ENCODE measurements at places on chromosomes 1 and 21.
A peak's percentile ranks its signal among the peaks of the same experiment; 100 is the strongest.

DNA sequence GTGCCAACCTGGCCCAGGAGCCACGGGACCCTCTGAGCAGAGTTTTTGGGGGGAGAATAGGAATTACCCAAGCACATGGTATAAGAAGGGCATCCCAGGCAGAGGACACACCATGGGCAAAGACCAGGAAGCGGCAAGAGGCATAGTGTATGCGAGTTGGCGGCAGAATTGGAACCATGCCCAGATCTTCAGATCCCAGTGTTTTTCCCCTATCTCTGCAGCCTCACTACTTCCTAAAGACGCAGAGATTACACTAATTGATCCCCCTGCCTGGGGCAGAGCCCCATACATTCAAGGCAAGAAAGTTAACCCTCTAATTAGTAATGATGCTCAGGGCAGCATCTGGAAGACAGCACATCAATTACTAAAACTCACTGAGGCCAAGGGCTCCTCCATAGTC lies 48.2 kb downstream of the SYT2 start:
- no peak for DNase-seq

GRCh38 chr1:218735436-218736032 lies 390.4 kb downstream of the TGFB2 start:
- no peak for DNase-seq

GRCh38 chr1:92536980-92537884 lies 50.5 kb upstream of the GFI1 start:
- no peak for DNase-seq

- no peak for DNase-seq
Measured at GRCh38 chr1:231575472-231575871, 47.0 kb downstream of the TSNAX start.

DNA sequence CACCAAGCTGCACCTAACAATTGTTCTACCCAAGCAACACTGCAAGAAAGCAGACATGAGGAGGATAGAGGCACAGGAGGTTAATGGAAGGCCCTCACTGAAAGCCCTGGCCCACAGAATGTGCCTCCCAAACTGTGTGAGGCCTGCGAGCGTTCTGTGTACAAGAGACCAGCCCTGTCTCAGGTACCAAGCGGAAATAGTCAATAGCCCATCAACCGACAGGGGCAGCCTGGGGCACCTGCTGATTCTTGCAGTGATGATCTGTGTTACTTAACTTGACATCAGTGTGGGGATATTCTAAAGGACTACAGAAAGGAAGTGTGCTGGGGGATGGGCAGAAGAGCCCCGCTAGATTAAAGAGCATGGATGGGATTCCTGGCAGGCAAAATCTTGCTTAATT lies 392.4 kb downstream of the KCNH1 start:
- DNase-seq = no peak

- DNase-seq = no peak
Measured at GRCh38 chr21:37683396-37684114, 232.7 kb downstream of the KCNJ6 start.

GRCh38 chr1:116179419-116179818 lies 68.2 kb downstream of the MAB21L3 start:
- DNase-seq = no peak

DNA sequence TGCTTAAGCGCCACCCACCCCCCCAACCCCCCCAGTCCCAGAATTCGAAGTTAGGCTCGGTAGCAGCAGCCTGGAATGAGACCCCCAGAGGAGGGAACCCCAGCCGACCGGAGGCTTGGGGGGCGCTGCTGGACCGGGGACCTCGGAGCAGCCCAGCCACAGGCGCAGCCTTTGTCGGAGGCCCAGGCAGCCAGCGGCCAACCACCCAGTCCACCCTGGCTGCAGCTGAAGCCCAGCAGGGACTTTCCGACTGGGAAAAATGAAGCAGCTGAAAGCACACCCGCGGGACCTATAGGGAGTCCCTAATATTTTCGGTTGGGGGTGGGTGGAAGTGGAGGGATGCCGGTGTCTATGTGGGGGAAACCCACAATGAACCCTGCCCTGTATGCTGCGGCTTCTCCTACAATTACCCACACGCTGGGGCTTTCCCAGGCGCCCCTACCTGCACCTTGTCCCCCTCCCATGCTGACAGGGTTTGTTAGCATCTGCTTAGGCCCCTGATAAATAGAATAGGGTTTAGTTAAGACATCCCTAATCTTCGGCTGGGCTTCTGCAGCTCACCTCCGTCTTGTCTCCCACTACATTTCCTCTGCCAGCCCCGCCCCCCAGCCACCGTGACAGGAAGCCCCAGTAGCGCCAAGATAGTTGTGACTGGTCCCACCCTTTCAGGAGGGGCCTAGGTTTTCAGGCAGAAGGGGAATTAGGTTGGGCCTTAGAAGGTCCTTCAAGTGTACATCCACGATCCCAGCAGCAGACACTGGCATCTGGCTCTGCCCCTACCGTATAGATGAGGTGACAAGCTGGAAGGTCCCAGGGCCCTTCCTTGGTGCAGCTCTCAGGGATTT lies 838 bp downstream of the CCDC28B start:
- peak; percentile 62 for DNase-seq

GRCh38 chr1:94105957-94106529 lies 14.9 kb downstream of the ABCA4 start:
- DNase-seq = peak; percentile 25

GRCh38 chr1:154729031-154729442 lies 121.1 kb upstream of the ADAR start:
- no peak for DNase-seq

DNA sequence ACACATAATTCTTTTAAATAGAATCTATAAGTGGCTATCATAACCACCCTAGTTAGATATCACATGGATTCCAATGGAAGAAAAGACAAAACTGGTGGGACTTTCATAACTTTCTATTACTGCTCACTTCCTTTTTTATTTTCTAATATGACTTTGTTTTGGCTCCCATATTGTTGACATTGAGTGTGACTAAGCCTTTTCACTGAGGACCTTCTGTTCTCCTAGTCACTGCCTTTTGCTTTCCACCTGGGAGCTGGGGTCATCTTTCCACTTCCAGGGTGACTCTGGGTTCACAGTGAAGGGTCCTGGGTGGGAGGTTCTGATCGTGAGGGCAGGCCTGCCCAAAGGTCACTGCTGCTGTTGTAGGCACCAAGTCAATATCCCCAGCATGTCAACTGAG lies 275.8 kb downstream of the TGFB2 start:
- no peak for DNase-seq

DNA sequence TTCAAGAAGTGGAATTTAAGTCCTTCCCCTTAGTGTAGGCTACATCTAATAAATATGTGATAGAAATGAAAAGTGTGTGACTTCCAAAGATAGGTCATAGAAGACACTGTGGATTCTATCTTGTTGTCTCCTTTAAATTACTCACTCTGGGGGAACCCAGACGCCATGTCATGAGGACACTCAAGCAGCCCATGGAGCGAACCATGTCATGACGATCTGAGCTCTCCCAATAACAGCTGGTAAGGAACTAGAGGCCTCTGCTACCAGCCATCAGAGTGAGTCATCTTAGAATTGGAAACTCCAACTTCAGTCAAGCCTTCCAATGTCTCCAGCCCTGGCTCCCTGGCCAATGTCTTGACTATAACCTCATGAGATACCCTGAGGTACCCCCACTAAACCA lies 6.3 kb downstream of the COA7 start:
- DNase-seq = no peak

DNA sequence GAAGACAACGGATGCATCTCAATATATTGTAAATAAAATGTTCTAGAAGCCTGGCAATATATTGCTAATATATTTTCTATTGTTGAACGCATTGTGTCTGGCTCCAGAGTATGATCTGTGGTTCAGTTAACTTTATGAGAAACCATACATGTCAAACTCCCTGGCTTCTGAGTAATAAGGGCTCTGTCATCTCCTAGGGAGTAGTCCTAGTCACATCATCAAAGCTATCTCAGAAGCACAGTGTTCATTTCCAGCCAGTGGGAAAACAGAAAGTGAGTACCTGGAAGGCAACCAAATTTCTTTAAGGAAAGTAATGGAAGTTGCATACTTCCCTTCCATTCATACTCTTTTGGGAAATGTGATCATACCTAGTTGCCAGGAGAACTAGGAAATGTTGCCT lies 27.0 kb upstream of the ST6GALNAC5 start:
- DNase-seq = no peak

DNA sequence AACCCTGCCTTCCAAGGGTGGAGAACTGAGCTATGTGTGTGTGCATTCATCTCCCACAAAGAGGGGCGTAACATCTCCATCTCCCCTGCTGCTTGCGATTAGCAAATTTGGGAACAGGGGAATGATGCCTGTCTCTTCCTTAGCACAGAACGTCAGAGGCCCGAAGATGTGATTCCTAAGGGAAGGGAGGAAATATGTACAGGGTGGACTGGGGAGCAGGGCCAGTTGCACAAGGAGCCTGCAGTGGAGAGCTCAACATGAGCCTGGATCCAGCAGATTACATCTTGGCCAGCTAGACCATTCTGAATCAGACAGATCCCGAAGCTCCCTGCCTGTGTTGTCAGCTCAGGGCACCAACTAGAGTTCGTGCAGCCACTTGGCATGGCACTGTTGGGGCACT lies 118.1 kb downstream of the NGF start:
- DNase-seq = no peak

DNA sequence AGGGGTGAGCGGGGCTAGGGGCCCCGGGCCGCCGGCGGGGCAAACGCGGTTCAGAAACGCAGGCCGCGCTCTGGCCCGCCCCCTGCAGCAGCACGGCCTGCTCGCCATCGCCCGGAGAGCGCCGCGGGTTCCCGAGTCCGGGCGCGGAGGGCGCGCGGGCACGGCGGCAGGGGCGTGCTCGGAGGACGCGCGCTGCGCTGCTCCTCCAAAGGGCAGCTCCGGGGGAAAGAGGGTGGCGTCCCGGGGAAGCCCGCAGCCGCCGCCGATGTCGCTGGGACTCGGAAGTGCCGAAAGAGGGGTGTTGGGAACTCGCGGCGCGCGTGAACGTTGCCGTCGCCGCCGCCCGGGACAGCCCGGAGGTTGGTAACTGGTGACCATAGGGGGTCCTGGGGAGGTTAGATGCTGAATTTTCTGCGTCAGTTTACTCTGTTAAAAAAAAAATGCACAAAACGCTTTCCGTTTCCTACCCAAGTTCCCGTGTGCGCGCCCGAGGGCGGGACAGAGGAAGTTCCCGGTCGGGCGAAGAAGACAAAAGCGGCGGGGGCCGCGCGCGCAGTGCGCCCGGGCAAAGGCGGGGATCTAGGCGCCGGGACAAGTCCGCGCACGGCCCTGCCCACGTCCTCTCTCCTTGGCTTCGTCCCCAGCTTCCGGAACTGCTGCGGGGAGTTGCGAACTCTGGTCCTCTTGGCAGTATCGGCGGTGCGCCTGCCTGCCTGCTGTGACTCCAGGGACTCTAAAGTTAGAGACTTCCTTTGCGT lies at the start of gene HHAT:
TSS of gene HHAT (plus strand) at position 157 of the 758 bp plus-strand sequence. CDS start 20,074 bp downstream, outside the sequence.
- DNase-seq = peak; percentile 68

GRCh38 chr1:170017478-170017877 lies 57.0 kb downstream of the KIFAP3 start:
- no peak for DNase-seq

GRCh38 chr1:160191756-160192155 lies 1.4 kb downstream of the CASQ1 start:
- no peak for DNase-seq

- DNase-seq = peak; percentile 23
Measured at GRCh38 chr1:186212568-186213224, 162.4 kb downstream of the TPR start.

DNA sequence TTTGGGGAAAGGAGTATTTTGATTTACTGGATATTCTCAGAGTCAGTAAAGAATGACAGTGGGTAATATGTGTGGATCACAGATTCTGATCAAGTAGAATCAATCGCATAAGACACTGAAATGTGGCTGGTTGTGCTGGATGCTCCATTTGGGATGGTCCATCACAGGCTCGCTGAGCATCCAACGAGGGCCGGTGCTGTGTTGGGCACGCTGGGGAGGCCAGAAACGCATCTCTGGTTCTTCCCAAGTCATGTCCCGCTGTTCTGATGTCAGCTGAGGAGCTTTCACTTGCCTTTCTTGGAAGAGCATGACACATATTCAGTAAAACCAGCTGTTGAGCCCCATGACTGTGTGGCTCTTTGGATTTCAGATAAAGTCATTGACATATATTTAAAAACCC lies 72.0 kb downstream of the UMODL1 start:
- DNase-seq = no peak

GRCh38 chr1:155013632-155014031 lies 11.0 kb downstream of the ZBTB7B start:
- DNase-seq = no peak
